NCI-H2227 treated with DMSO at 0.1 percent for 48 hours (cell line): ENCODE measurements at places on chromosomes 5 and 9.

- DNase-seq, result no peak
Observed at GRCh38 chr9:129175515-129175824, 2.6 kb downstream of the IER5L start.

DNA sequence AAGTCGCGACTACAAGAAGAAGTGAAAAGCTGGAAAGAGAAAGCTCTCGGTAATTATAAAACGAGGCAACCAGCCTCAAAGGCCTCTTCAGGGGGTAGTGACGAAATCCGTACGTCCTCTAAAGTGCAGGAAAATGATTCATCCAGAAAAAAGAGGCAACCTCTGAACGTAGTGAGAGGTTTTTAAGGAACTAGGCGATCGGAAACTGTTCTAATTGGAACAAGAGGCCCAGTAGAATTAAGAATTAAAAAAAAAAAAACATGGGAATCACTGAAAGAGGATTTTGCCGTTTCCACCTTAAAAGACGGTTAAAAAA, 1.0 kb downstream of the CSNK1A1 start:
- no peak for DNase-seq

GRCh38 chr5:171201310-171201709, 107.7 kb upstream of the TLX3 start:
- DNase-seq, result peak; percentile 16

DNA sequence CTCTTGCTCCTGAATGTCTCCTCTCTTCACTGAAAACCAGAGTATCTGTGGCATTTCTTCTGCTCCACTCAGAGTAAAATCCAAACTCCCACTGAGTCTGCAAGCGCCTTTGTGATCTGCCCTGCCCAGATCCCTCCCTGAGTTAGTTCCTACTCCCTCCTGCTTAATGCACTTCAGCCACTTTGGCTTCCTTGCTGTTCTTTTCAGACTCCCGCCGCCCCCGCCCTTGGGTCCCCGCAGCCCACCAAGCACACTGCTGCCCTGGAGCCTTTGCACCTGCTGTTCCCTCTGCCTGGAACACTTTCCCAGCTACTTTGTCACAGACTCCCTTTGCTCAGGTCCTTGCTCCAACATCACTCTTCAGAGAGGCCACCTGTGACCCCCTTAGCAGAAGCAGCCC, 127.2 kb upstream of the SLC25A48 start:
- no peak for DNase-seq

DNA sequence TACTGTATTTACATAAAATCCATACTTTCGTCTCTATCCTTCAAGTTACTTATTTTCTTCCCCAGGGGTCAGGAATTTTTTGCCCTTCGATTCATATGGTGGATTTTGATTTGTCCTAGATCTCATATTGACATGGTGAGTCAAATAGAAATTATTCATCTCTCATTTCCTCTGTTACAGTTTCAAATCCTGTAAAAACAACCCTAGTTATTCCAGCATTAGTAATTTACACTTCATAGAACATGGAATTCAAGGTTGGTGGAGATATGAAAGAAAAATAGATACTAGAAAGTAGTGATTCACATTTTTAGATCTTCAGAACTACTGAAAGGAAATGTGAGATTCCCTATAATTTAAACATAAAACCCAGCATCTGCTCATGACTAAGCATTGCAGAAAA, 1331.0 kb upstream of the CDH9 start:
- DNase-seq, result no peak

GRCh38 chr5:76556511-76557221, 66.5 kb downstream of the F2RL2 start:
- no peak for DNase-seq

DNA sequence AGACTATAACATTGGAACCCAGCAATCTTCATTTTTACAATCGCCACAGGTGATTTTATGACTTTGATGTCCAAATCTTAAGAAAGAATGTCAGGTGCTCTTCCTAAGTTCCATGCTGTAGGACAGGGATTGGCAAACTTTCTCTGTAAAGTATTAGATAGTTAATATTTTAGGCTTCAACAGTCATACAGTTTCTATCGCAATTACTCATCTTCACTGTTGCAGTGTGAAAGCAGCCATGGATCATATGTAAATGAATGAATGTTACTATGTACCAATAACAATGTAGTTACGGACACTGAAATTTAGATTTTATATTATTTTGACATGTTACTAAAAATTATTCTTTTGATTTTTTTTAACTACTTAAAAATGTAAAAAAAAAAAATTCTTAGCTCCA, 169.7 kb downstream of the DTWD2 start:
- DNase-seq, result no peak

DNA sequence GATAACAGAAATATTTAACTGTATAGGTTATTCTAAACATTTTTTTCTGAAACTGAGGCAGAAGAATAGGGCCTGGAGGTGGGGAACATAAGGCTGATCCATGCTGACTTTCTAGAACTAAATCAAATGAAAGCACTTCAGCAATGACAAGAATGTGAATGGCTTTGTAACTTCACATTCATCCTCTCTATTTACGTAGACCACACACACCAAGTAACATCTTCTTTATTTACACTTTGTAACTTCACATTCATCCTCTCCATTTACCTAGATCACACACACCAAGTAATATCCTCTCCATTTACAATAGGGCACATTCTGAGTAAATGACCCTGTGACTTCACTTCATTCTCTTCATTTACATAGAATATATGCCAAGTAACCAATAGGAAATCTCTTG, 251.8 kb upstream of the CDH9 start:
- no peak for DNase-seq
